ENCODE measurements at places on chromosomes 12 and 14.

- DNase-seq, result no peak
These were observed 178.7 kb downstream of the PAWR start for GRCh38 chr12:79512068-79512467.

- no peak for DNase-seq
These were observed 217.1 kb downstream of the BTG1 start for GRCh38 chr12:91928501-91928900.

DNA sequence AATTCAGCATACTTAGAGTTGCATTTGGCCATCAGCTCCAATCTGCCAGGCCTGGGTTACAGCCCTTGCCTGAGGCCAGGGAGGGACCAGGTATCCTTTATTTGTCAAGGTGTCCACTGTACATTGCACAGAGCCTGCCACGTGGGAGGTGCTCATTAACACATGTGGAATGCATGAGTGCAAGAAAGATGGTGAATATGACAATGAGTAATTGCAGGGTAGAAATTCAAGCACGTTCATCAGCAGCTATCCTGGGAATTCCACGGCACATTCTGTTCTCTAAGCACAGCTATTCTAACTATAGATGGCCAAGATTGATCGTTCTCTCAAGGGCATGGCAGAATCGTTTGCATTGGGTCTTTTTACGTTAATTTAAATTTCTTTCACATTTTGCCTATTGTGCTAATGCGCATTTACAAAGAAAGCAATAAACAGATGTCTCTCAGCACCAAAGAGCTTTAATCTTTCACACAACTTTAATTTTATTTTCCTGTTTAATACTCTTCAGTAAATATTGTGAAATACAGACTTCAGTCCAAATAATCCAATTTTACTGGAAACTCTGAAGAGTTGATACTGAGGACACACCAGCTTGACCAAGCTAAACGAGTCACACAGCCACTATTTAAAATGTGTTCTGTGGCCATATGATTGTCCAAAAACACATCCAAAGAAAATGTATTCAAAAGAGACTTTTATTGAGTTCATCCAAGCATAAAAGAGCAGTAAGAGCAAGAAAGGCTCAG lies 1025.7 kb upstream of the TMEM132C start:
- DNase-seq, result no peak

GRCh38 chr14:102551995-102552705 lies 40.3 kb upstream of the RCOR1 start:
- peak; percentile 47 for DNase-seq

- DNase-seq, result no peak
These were observed 23.8 kb downstream of the MYL2 start for GRCh38 chr12:110896559-110896958.

- DNase-seq, result no peak
These were observed 7.0 kb upstream of the CEBPE start for GRCh38 chr14:23125933-23126524.

DNA sequence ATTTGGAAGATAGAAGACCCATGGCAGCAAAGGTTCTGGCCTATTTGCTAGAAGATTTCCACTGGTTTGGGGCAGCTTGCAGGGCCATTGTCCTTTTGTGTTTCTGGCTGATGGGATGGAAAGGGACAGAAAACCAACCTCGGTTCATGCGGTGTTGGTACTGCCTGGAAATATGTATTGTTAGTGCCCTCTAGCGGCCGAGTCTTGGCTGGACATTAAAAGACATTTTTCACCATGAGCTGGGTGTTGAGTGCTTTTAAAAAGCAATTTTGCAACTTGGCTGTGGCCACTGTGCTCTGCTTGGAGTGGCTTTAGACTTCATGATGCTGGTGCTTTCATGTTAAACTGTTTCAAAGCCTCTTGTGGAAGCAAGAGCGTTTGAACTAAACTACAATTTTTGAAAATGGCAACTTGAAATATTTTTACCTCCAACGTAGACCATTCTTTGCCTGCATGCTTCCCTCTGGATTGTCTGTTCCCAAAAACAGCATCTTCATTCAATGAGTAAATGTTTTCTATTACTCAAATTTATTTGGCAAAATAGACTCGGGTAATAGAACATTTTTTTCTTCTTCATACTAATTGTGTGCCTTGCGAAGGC lies 102.7 kb upstream of the TBX5 start:
- peak; percentile 77 for DNase-seq

DNA sequence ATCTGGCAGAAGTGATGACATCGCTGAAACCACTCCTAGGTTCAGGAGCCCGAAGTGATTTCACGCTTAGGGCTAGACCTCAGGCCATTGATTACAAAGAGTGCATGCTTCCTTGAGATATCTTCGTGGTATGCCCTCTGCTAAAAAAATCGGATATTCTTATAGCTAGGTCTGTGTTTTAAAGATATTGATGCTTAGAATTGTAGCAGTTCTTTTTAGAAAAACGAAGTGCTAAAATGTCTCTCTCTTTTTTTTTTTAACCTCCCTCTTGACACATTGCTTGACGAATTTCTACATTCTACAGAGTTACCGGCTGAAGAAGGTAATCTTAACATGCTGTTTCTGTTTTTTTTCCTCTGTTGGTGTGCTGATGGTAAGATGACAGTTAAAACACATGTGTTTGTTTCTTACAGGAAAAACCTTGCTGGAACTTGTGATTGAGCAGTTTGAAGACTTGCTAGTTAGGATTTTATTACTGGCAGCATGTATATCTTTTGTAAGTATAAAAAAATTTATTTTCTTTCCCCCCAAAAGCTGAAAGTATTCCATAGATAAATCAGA lies 1.3 kb downstream of the ATP2A2 start:
- no peak for DNase-seq

- DNase-seq, result no peak
These were observed 57.0 kb upstream of the CNTN1 start for GRCh38 chr12:40635141-40635731.

DNA sequence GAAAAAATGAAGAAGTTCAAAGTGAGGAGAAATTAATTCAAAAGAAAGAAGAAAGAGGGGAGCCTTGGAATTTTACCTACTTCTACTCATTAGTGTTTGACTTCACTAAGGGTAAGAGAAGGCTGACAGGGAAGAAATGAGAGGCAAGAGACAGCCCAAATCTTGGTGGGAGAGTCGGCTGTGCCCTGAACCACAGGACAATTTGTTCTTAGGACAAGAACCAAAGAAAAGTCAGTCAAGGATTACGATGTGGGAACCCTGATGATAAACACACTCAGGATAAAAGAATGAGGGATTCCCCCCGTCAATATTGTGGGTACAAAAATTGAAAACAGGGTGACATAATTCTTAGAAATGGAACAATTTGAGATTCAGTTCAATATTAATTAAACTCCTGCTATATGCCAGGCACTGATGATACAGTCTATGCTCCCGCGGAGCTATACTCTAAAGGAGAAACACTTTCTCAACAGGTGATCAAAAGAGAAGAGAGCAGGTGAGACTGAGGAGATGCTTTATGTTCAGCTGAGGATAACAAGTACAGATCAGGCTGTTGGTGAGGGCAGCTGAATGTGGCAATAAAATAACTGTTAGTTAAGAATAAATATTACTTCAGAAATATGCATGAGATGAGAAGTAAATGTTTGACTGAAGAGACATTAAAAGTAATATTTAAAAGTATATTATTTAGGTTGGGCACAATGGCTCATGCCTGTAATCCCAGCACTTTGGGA lies 175.4 kb downstream of the SLC25A21 start:
- no peak for DNase-seq

DNA sequence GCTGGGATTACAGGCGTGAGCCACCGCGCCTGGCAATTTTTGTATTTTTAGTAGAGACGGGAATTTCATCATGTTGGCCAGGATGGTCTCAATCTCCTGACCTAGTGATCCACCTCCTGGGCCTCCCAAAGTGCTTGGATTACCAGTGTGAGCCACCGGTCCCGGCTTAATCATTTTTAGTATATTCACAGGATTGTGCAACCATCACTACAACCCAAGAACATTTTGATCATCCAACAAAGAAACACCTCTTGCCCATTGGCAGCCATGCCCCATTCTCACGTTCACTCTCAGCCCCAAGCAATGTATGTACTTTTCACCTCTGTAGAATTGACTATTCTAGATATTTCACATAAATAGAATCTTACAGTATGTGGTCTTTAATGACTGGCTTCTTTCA lies 19.9 kb downstream of the SP1 start:
- DNase-seq, result no peak

DNA sequence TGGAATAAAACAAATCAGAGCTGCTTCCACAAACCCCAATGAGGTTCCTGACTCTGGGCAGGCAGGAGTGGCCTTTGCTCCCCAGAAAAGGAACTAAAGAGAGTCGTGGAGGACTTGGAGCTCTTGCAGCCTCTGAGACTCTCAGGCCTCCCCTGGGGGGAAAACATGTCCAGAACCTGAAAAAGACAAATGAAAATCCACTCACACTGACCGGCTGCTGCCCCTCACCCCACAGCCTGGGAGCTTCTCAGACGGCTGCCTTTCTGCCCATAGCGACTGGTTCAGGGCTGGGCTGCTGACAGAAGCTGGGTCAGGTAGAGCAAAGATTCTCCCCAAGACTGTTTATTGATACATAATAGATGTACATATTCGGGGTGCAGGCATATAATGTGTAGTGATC lies 356.0 kb downstream of the ADGRD1 start:
- DNase-seq, result no peak

GRCh38 chr14:102040153-102040552 lies 46.7 kb downstream of the HSP90AA1 start:
- DNase-seq, result no peak

DNA sequence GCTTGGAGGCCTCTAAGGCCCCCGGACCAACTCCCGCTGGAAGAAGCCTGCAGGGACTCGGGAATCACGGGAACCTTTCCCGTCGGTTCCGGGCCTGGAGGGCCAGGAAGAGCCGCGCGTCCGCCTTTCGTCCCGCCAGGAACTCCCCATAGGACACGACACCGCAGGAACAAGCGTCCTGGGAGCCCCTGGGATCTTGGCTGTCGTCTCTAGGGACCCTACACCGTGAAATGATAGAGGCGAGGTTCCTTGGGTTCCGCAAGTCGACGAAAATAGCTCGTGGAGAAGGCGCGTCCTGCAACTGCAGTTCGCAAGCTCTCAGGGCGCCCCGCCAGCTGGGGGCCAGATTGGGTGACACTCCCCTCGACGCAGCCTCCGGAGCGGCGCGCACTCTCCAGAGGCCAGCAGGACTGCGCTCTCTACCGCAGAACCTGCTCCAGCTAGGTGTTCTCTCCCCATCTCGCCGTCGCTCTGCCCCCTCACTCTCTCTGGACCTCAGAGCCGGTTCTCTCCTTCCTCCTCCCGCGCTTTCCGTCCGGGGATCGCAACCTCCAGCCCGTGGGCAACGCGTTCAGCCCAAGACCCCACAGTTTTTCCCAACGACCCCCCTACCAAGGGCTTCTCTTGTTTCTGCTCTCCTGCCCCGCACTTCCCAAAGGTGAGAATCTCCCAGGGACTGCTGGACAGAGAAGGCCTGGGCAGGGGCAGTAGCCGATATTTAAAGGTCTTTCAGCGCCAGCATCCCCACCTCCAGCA lies 776 bp downstream of the BMP4 start:
- DNase-seq, result peak; percentile 48

DNA sequence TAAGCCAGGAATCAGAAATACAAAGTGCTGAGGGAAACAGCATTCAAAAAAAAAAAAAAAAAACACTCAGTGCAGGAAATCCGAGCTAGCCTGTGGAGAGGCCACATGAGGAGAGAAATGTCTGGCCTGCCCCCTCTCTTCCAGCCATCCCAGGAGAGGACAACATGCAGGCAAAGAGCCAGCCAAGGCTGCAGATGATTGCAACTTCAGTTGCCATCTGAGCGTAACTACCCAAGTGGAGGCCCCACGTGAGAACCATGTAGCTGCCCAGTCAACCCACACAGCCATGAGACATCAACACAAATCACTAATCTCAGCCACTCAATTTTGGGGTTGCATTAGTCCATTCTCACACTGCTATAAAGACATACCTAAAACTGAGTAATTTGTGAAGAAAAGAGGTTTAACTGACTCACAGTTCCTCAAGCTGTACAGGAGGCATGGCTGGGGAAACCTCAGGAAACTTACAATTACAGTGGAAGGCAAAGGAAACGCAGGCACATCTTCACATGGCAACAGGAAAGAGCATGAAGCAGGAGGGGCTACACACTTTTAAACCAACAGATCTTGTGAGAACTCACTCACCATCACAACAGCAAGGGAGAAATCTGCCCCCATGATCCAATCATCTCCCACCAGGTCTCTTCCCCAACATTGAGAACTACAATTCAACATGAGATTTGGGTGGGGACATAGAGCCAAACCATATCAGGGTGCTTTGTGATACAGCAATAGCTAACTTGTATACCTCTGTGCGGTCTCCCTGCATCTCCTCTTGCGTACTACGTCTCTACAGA lies 161.1 kb downstream of the PIWIL1 start:
- DNase-seq, result no peak

Measured in AG08396 (cell line).